ENCODE measurements at places on chromosomes 13 and 19.

GRCh38 chr19:11203194-11204075, 6.1 kb upstream of the KANK2 start:
- no peak for DNase-seq

DNA sequence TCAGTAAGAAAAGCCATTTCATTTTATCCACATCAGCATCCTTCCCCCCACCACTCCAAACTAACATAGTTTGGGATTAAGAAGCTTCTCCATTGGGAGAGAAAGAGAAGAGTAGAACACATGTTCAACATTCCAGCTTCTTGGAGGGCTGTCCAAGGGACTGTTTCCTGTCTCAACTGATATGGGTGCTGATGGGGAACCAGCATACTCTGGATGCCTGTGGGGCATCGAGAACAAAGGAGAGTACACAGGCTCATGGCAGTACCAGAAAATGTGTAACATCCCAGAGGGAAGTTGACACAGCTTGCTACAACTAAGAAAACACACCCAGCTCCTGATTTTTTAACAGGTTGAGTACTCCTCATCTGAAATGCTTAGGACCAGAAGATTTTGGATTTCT, 24.7 kb downstream of the SUCLA2 start:
- DNase-seq: no peak

- no peak for DNase-seq
These were observed 17.2 kb downstream of the RASA3 start for GRCh38 chr13:114115191-114115671.

- no peak for DNase-seq
These were observed 2.4 kb downstream of the GADD45B start for GRCh38 chr19:2478278-2478755.

DNA sequence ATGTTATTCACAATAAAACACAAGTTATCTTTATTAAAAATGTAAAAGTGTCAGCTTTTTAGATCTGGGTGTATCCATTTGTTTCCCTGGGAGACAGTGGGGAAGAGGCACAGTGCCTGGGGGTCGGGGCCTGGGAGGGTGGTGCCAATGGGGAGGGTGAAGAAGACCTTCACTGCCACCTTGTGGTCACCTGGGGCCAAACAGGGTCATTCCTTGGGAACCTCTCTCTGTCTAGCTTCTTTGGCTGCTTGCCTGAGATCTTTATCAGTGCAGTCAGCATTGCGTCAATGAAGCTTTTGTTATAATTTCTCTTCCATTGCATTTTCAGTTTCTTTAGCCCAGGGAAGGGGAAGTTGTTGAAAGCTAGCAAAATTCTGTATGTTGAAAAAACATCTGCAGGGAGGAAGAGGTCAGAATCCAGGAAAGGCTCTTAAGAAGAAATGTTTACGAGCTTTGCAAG, 39.1 kb downstream of the PCDH8 start:
- DNase-seq: peak; percentile 67

GRCh38 chr19:45322744-45323281, at the start of gene CKM:
TSS of gene CKM (minus strand) at chr19:45322875. CDS start at chr19:45319713, 3,162 bp downstream.
- no peak for DNase-seq

- no peak for DNase-seq
These were observed 9.6 kb upstream of the BCL3 start for GRCh38 chr19:44738603-44739558.

- peak; percentile 43 for DNase-seq
These were observed 205.5 kb downstream of the USP12 start for GRCh38 chr13:26965952-26966700.

DNA sequence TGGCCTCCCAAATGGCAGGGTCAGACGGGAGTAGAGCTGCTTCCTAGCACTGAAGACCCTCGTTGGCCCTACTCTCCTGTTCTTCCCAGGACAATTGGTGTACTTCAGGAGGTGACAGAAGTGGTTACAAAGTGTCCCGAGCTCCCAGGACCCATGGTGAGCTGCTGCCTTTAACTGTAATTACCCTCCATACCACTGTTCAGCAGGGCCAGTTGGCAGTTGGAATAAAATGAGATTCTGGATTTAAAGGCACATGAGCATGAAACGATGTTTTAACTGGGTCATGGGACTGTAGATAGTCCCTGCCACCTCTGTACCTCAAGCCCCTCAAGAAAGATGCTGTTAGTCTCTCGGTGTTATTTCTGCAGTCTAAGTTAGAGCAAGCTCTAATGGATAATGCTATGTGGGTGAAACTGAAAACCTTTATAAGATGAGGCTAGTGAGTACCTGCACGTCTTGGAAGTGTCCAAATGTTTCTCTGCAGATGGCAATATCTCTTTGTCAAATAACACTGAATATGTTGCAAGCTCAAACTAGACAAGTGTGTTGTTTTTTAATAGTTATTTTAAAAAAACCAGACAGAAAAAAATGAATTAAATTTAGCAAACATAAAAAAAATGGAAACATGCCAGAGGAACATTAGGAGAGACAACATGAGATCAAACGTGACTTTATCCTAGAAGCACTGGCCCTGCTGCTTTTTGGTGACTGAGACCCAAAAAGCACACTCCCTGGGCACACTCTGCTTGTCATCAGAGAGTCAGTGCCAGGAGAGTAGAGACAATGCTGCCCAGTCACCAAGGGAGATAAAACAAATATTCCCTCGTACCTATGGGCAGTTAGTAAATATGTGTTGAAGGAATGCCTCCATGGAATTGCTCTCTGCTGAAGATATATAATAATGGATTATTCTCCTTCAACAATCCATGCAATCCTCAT, 266.3 kb downstream of the LMO7 start:
- DNase-seq: no peak

- DNase-seq: no peak
These were observed 55.2 kb upstream of the DACH1 start for GRCh38 chr13:71922194-71922593.

GRCh38 chr13:99376132-99376531, 68.9 kb upstream of the GPR183 start:
- no peak for DNase-seq
